ENCODE measurements at places on chromosomes 4 and X. TPM values are rescaled to one million over a fixed set of nuclear protein-coding genes. Genes with fewer than 3 reads are reported as not detected.

DNA sequence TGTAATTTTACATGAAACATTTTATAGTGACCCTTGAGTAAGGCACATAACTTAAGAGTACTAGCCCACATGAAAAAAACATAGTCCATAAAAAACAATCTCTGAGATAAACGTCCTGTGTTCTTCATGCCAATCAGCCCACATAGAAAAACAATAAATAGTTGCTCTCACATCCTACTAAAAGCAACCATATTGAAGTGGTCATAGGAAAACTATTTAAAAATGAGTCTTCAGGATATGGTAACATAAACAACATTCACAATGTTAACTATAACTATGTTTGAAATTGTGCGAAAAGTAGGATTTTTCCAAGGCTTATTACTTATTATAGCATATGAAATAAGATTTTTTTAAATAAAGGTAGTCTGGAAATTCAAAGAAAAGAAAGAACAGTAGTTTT is 77.1 kb upstream of the EPHA5 start:
- DNase-seq: no peak

DNA sequence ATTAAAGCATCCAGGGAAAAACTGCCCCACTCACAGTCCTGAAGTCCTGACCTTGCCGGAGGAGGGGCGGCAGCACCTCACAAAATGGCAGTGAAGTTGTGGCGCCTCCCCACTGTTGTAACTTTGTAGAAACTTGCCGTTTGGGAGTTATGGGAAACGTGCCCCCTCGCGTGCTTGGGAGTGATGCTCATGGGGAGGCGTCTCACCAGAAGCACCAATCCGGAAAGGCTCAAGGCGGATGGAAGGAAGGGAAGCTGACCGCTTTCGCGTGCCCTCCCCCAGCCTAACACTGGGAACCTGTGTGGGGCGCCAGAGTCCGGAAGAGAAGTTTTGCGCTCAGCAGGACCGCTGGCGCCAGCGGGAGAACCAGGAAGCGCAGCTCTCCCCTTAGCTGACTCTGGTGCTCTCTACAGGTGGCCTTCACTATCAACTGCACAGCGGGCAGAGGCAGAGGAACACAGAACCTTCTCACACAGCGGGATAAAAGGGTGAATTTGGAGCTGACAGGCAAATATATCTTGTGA is at the start of the genes CT45A10 and SAGE1:
Gene CT45A10 (minus strand): TSS at position 151 of the 524 bp plus-strand sequence. CDS start 8,100 bp downstream, outside the sequence.
Gene SAGE1 (plus strand): TSS at position 423 of the 524 bp plus-strand sequence. CDS start 2,527 bp downstream, outside the sequence.
- no peak for DNase-seq

GRCh38 chr4:34094114-34094513 is 2150.2 kb downstream of the ARAP2 start:
- no peak for DNase-seq

GRCh38 chr4:23774909-23775308 is 114.9 kb downstream of the PPARGC1A start:
- DNase-seq: no peak

GRCh38 chr4:47816748-47817147 is 21.1 kb downstream of the CORIN start:
- no peak for DNase-seq

GRCh38 chr4:53547983-53548382 is 43.3 kb downstream of the LNX1 start:
- DNase-seq: no peak

DNA sequence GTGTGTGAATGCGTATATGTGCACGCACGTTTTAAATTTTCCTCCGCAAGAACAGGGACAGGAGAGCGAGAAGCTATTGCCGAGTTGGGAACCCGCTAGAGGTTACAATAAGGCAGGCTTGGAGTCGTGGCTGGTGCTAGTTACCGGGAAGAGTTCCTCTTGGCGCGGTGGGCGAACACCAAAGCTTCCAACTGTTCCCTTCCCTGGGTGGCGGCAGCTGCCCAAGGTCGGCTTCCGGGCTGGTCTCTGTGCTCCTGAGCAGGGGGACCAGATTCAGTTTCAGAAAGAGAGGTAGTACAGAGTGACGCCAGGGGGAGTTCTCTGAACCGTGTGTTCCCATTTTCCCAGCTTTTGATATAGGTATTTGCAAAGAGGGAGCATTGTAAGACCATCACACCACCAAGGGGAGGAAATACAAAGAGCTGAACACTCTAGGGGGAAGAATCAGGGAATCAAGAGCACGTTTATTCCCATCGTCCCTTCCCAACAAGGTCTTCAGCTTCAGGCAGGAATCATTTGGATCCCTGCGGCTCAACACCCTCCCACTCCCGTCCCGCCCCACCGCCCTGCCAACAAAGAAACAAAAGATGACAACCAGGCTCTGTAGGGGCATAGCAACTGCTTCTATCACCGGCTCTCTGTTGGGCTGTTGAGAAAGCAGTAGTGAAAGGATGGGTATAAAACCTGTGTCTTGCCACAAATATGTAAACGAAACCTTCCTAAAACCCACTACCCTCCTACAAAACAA is 113.6 kb upstream of the TEX13C start:
- no peak for DNase-seq

GRCh38 chr4:24805067-24805466 is 9.7 kb downstream of the SOD3 start:
- no peak for DNase-seq

GRCh38 chrX:13401724-13402123 is 81.9 kb upstream of the ATXN3L start:
- no peak for DNase-seq

GRCh38 chrX:13646154-13646549 is 6.8 kb upstream of the TCEANC start:
- peak; percentile 23 for DNase-seq

GRCh38 chr4:112855058-112855457 is 194.4 kb upstream of the ANK2 start:
- no peak for DNase-seq

- no peak for DNase-seq
Measured at GRCh38 chr4:87007528-87008446, 73.0 kb downstream of the AFF1 start.

- no peak for DNase-seq
Measured at GRCh38 chr4:86560447-86560846, 33.7 kb upstream of the PTPN13 start.

GRCh38 chrX:69815063-69815462 is 199.2 kb downstream of the EDA start:
- no peak for DNase-seq

DNA sequence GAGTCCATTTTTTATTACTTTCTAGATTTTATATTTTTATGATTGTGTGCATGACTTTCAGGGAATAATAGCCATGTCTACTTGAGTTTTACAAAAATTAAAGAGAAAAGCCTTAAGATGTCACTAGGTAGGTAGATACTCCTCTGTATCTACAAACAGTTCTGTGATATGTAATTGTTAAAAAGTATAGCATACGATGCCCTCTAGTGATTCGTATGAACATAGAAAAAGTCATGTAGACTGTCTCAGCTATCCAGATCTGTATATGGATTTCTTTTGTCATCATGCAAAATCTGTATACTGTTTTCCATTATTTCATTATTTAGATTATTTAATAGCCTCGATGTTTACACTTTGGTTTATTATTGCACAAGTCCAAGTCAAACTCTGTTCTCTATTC is 856.6 kb downstream of the CENPC start:
- DNase-seq: no peak

GRCh38 chr4:185151296-185151695 is 8.2 kb downstream of the SLC25A4 start:
- DNase-seq: no peak

GRCh38 chr4:151165205-151166000 is 66.0 kb downstream of the RPS3A start:
- DNase-seq: no peak

DNA sequence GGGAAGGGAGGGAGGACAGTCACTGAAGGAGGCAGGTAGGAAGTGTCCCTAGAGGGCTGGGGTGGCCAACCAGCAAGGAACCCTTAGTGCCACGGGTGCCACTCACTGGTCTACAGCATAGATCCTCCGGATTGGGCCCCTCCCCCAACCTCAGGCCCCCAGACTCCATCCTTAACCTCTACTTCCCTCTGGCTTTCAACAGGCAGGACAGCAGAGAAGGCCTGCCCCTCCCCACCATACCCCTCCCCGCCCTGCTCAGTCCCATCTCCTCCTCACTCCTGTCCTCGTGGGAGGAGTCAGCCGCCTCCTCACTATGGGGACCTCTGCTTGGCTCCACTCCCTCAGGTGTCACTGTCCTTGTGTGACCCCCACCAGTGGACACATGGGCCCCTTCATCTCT is 77.7 kb upstream of the PSAPL1 start:
- no peak for DNase-seq

DNA sequence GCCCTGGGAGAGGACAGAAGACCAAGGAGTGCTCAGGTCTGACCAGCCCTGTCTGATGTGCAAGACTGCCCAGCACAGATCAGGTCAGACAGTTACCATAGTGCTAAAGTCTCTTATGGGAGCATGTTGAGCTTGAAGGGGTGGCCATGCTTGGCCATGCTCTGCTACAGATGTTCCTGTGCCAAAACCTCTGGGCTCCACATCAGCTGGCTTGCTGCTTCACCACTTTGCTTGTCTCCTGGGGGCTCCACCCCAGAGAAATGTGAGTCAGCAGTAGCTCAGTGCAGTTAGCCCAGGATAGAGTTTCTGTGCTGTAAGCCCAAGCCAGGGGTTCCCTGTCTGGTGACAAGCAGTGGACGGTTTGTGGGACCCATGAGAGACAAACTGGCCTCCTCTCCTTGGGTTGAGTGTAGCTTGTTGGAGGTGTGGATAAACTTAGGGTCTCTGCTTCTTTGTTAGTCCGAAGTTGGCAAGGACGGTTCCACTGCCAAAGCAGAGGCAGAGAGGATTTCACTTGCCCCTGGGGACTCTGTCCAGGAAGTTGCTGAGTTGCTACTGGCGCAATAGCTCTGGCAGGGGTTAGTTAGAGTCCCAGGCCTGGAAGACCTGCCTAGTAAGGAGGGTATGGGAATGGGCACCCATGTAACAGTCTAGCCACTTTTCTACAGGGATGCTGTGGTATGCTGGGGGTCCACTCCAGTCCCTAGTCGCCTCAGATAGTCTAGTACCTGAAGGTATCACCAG is 8.7 kb upstream of the TMSB15C start:
- DNase-seq: no peak

- no peak for DNase-seq
Measured at GRCh38 chr4:125322366-125322730, 7.6 kb downstream of the FAT4 start.

DNA sequence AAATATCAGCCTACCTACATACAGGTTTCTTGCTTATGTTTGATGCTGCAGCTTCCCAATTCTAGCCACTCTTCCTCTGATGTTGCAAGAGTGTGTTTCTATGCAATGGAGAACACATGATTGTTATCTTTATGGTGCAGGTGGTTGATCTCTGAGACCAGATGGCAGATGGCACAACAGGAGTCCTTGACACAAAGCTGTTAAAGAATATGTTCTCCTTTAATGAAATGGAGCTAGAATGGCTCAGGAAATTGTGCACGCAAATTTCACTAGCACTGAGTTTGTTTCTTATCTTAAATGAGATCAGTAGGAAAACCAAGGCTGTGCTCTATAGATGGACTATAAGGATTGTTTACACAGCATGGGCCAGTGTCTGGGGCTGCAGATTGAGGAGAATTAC is 29.9 kb upstream of the TTC29 start:
- no peak for DNase-seq

- DNase-seq: peak; percentile 72
Measured at GRCh38 chr4:2935762-2936743, 27.2 kb downstream of the NOP14 start.

- no peak for DNase-seq
Measured at GRCh38 chrX:4825550-4825949, 1112.1 kb upstream of the PRKX start.

DNA sequence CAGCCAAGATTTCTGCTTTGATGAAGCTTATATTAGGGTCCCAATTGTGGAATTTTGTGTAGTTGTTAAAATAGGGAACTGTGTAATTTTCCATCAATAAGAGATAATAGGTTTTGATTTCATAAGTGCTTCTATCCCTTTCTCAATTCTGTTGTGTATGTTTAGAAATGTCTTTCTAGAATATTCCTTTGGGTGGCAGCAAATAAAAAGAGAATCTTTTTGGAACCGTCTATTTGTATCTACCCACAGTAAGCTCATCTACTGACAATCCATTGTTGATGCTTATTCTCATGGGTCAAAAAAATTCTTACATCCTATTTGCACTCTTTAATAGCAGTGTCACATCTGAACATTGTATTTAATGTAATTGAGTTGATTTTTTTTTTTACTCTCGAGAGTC is 61.7 kb downstream of the TMA16 start:
- no peak for DNase-seq

GRCh38 chr4:121898150-121898549 is 27.9 kb upstream of the BBS7 start:
- DNase-seq: no peak

- DNase-seq: no peak
Measured at GRCh38 chr4:153161226-153161963, 42.8 kb upstream of the TRIM2 start.

DNA sequence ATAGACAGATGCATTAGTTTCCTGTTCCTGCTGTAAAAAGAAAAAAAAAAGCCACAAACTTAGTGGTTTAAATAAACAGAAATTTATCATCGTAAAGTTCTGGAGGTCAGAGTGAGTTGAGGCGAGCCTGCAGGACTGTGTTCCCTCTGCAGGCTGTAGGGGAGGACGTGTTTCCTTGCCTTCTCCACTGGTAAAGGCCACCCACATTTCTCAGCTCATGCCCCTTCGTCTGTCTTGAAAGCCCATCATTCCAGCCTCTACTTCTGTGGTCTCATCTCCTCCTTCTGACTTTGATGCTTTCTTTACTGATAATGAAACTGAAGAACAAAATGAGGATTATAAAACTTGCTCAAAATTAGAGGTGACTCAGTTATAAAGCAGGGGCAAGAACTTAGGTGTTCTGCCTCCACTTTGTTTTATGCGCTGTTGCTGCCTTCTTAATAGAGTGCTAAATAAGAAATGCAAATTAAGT is 143.0 kb downstream of the STIM2 start:
- DNase-seq: no peak

GRCh38 chr4:76866641-76867040 is 31.3 kb downstream of the SOWAHB start:
- DNase-seq: no peak

GRCh38 chr4:61445374-61446063 is 245.4 kb downstream of the ADGRL3 start:
- no peak for DNase-seq

DNA sequence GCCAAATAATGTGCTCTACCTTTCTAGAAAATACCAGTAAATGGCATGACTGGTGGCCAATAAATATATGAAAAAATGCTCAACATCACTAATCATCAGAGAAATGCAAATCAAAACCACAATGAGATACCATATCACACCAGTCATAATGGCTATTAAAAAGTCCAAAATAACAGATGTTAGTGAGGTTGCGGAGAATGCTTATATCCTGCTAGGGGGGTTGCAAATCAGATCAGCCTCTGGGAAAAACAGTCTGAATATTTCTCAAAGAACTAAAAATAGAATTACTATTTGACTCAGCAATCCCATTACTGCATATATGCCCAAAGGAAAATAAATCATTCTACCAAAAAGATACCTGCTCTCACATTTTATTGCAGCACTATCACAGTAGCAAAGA is 115.1 kb downstream of the RASGEF1B start:
- DNase-seq: no peak

GRCh38 chr4:72375073-72375736 is 193.8 kb downstream of the ADAMTS3 start:
- DNase-seq: no peak

The TECRL gene
- total RNA-seq: not detected

The DHRSX gene
- 41.9 TPM for total RNA-seq

The SPANXC gene
- not detected for total RNA-seq

The IDS gene
- 62.0 TPM for total RNA-seq

The HEPH gene
- total RNA-seq: 8.1 TPM

The TMEM271 gene
- total RNA-seq: not detected

The HSD17B13 gene
- 0.04 TPM for total RNA-seq

The HSPA4L gene
- 7.5 TPM for total RNA-seq

The PRRG3 gene
- under 0.01 TPM for total RNA-seq

The TSPAN6 gene
- total RNA-seq: 42.7 TPM

The KIAA1210 gene
- not detected for total RNA-seq
